Left kidney (tissue), 8 donors: ENCODE measurements at places on chromosomes 5 and 9.

- DNase-seq, result no peak
These were observed 49.0 kb downstream of the PTTG1 start for GRCh38 chr5:160470437-160471361.

DNA sequence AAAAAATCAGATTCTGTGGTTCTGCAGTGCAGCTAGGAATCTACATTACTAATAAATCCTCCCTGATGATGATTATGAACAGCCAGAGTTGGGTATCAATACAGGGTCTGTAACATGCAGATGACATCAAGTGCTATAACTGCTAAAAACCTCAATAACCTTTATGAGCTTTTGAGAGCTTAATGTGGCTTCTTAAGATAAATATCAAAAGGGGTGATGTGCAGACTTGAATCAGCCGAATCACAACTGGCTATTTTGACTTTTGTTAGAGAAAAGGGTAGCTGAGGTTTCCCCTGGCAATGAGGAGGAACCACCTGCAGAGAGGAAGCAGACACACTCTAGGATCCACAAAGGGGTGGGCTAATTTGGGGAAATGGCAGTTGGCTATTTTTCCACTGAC is 30.2 kb downstream of the CAPSL start:
- no peak for DNase-seq

DNA sequence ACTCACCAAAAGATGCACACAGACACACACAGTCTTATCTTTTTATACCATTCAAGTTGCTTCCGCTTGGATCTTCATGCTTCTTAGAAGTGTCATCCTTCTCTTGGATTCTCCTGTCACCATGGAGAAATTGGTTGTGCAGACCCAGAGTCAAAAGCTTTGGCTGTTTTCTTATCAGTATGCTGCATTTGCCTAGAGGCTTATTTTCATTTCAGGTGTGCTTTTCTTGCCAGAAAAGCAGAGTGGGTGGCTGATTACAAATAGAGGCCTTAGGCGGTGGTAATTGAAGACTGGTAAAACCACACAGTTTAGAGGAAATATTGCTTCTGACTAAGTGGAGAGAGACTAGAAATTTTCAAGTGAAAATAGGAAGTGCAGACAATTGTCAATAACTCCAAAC is 70.2 kb upstream of the TLE4 start:
- no peak for DNase-seq

DNA sequence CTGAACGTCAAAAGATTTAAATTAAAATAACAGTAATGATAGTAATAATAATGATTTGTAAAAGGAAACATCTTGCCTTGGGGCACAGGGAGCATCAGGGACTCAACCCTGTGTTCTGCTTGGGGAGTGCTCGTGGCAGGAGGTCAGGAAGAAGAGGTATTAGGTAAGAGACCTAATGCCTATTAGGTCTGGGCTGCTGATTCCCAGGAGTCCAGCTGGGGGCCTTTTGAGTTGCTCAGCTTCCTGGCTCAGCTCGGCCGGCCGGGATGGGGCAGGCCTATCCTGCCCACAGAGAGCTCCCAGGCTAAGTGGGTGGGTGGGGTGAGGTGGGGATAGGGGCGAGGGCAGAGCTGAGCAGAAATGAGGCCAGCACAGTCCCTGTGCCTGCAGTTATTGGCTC is 17.5 kb downstream of the LMX1B start:
- no peak for DNase-seq

DNA sequence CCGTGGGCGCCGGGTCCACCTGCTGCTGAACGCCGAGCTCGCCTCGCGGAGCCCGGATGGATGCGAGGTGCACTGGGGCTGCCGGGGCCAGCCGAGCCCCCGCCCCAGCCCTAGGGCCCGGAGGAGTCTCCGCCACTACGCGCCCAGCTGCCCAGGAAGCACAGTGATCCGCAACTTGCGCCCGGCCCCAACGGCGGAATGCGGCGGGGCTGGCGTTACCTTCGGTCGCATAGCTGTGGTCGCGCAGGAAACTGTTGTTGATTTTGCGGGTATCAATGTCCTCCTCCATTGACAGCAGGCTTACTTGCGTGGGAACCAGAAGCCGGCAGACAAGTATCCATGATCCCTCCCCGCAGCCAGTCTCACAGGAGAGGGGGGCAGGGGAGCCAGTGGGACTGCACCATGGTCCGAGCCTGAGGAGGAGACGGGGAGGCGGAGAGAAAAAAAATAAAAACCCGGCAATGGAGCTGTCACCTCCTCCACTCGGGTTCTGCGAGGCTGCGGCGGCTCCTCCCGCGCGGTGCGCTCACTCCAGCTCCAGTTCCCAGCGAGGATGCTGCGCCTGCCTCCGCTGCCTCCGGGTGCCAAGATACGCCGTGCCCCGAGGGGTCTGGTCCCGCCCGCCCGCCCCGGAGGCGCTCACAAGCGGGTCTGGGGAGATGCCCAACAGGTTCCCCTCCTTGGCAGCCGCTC is 628 bp downstream of the PPP2R2B start:
- DNase-seq, result peak; percentile 30

- DNase-seq, result no peak
These were observed 265.6 kb downstream of the NSG2 start for GRCh38 chr5:174311121-174311520.

DNA sequence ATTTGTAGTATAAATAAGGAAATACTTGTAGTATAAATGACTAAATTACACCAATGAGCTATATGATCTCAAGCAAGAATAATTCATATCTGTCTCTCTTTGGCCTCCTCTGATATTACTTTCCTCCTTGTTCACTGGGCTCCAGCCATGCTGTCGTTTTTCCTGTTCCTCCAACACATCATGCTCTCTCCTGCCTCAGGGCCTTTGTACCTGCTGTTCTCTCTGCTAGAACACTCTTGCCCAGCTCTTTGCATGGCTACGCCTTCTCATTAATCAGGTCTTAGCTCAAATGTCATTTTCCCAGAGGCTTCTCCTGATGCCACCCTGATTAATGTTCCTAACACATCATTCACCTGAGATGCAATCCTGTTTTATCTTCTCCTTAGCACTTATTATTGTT is 2.5 kb upstream of the ZNF346 start:
- no peak for DNase-seq

- DNase-seq, result no peak
These were observed 70.0 kb upstream of the SSBP2 start for GRCh38 chr5:81820863-81821262.

DNA sequence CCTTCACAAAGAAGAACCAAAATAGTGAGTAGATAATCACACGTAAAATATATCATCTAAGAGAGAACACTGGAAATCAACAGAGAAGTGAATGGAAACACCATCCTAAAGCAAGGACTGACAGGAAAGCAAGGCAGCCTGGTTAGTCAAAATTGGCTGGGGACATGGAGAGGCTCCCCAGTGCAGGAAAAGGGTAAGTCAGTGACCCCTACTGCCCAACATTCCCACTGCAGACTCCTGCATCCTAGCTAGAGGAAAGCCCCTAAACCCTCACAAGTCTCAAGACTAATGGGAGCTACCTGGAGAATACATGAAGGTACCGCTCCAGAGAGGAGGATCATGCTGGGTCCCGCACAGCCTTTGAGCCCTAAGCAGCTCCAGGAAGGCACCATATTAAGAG is 60.1 kb downstream of the ZDHHC21 start:
- no peak for DNase-seq

DNA sequence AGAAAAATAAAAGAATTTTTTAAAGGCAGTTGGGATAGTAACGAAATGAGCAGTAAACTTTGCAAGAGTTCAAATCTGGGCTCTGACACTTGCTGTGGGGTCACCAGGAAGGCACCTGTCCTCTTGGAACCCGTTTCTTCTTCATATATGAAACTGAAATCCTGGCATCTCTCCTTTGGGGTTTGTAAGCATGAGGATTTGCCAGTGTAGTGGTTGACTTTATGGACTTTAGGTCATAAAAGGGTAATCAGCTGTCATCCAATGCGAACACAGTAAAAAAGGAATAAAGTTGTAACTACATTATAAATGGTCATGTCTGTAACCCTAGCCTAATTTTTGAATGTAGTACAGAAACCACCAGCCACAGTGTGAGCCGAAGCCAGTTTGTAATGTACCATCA is 1.3 kb downstream of the RAB14 start:
- DNase-seq, result no peak

- peak; percentile 40 for DNase-seq
These were observed 142.9 kb downstream of the SLCO4C1 start for GRCh38 chr5:102153003-102153759.

DNA sequence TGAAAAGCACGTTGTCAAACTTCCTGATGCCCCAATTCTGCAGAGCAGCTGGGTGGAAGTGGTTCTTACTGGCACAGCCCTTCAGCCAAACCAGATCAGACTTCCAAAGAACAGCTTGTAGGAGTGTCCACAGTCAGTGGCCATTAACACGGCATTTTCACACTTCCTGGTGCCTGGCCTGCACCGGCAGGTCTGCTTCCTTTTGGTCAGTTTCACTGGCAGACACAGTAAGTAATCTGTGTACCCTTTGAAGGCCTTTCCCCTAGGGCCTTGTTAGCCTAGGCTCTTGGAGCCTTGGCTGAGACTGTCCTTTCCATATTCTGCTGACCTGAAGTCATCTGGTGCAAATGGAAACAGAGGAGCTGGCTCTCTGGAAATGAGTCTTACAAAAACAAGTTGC is 297.5 kb upstream of the TNC start:
- no peak for DNase-seq

GRCh38 chr5:93746406-93747056 is 5.1 kb upstream of the POU5F2 start:
- no peak for DNase-seq

GRCh38 chr5:14699807-14700400 is 35.4 kb downstream of the OTULIN start:
- no peak for DNase-seq

DNA sequence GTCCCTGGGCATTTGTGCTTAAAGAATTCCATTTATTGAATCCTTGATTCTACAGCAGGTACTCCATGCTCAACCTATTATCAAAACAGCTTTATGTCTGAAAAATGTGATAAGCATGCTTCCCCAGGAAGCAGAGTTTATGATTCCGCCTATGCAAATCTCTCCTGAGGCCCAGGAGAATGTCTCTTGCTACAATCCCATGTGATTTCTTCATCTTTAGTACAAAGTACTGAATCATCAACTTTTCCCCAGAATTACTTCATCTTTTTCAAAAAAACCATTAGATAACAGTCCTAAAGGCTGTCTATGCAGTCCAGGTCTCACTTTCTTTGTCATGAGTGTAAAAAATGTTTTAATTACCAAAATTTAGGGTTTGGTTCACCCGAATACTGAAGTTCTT is 130.2 kb upstream of the ADAMTSL1 start:
- DNase-seq, result no peak

GRCh38 chr5:142296914-142297417 is 27.9 kb downstream of the SPRY4 start:
- peak; percentile 72 for DNase-seq

GRCh38 chr9:131274674-131275331 is 1.5 kb downstream of the FAM78A start:
- no peak for DNase-seq

DNA sequence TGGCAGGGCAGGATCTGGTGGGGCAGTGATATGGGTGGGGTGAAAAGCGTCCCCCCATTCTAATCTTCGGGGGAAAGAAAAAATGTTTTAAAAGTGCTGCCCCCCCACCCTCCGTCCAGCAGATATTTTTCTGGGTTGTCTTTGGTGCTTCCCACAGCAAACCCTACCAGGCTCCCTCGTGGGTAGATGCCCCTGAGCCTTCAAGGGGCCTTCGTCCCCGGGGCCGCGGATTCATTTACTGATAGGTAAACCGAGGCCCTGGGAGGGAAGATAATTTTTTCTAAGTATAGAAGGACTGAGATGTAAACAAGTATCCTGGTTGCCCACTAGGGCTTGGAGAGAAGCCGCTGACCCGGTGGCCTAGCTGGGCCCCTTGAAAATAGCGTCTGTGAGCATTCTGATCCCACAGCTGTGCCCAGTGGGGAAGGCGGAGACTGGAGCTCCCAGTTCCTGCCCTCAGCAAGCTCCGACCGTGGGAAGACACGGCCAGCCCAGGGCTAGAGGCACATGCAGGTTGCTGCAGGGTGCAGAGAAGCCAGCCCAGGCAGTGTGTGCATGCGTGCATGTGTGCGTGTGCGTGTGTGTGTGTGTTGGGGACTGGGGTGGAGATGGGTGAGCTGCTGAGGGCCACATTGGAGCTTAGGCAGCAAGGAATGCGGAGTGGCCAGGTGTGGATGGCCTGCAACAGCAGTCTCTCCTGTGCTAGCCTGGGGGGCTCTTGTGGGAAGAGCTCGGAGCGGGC is 6.0 kb upstream of the RXRA start:
- no peak for DNase-seq

DNA sequence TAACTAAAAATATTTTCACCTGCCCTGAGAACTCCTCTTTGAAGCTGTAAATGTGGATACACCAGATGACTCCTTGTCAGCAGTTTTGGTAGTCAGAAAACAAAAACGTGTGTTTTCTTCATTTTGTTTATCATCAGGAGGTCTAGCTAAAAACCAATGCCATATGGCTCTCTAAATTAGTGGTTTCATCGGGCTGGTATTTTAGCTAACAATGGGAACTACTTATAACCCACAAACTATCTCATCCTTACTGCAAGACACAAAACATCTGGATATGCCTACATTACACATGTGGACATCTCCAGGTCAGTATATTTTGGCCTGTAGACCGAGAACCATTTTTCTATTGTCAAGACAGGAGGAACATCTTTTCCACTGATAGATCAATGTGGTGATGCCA is 56.2 kb downstream of the GAS1 start:
- DNase-seq, result no peak

- DNase-seq, result no peak
These were observed 34.5 kb upstream of the BASP1 start for GRCh38 chr5:17182981-17183380.

GRCh38 chr5:173671121-173671949 is 54.9 kb upstream of the BOD1 start:
- DNase-seq, result no peak

- no peak for DNase-seq
These were observed 64.5 kb downstream of the SLF1 start for GRCh38 chr5:94682814-94683520.

GRCh38 chr5:139462586-139463276 is at the start of gene ECSCR:
Gene ECSCR, minus strand, starts transcription at chr5:139462743. Its CDS starts 73 bp downstream, at chr5:139462670.
- DNase-seq, result no peak

DNA sequence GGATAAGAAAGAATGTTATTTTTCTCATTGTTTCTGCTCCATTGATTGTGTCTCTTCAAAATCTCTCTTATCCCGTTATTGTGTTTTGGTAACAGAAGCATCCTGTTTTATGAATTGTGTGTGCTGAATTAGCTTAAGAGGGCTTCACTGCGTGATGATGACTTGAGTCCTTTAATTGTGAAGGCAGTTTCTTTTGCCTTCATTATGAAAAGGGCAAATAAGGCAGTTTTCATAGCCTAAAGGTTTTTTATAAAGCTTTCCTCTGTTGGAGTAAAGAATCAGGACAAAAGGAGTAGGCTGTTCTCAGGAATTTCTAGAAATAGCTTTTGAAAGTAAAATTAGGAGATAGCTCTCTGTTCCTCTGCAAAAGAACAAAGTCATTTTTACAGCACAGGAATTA is 169.8 kb downstream of the FOCAD start:
- DNase-seq, result no peak

- DNase-seq, result peak; percentile 73
These were observed 37.8 kb upstream of the KIF2A start for GRCh38 chr5:62268234-62268633.
